ENCODE measurements at places on chromosomes 5 and 9.

DNA sequence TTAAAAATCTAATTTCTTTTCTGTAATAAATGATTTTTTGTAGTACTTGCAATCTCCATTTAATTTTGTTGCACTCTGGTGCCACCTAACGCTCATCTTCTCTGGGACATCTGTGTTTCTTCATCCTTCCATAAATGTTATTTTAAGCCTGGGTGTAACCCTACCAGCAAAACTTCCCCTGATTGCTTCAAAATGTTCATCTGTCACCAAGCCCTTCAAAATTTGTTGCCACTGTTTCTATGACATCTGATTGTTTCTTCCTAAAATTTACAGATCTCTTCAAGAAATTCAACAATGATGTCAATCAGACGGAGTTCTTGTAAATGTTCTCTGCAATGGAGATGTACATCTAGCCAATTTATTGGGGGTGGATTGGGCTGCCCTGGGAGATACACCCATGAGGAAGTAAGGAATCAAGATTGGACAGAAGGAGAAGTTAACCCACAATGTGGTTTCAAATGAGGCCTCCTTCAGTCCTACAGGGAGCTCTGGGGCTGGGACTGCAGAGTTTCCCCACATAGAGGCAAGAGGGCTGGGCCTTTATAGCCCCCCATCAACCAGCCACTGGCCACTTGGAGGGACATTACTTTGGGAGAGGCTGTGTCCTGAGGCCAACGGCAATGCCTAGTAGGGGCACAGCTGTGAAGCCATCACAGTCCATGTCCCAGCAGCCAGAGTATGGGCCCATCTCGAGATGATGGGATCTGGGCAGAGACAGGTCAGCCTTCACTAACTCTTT, 23.3 kb downstream of the MCTP1 start:
- no peak for DNase-seq

DNA sequence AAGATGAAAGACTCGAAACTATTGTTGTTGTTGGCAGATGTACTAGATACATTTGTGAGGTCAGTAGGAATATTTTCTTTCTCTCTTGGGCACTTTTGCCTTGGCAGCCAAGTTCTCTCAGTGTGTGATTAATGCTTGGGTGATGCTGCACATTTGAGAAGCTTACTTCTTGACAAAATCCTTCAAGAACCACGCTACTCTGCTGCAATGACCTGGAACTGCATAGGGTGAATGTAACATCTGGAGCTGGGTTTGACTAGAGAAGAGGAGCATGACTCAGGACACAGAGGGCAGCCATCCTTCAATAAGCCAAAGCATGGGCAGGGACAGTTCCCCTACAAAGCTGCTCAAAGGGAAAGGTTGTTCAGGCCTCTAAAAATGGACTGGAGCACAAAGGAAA, 75.5 kb upstream of the PUM3 start:
- DNase-seq: no peak

DNA sequence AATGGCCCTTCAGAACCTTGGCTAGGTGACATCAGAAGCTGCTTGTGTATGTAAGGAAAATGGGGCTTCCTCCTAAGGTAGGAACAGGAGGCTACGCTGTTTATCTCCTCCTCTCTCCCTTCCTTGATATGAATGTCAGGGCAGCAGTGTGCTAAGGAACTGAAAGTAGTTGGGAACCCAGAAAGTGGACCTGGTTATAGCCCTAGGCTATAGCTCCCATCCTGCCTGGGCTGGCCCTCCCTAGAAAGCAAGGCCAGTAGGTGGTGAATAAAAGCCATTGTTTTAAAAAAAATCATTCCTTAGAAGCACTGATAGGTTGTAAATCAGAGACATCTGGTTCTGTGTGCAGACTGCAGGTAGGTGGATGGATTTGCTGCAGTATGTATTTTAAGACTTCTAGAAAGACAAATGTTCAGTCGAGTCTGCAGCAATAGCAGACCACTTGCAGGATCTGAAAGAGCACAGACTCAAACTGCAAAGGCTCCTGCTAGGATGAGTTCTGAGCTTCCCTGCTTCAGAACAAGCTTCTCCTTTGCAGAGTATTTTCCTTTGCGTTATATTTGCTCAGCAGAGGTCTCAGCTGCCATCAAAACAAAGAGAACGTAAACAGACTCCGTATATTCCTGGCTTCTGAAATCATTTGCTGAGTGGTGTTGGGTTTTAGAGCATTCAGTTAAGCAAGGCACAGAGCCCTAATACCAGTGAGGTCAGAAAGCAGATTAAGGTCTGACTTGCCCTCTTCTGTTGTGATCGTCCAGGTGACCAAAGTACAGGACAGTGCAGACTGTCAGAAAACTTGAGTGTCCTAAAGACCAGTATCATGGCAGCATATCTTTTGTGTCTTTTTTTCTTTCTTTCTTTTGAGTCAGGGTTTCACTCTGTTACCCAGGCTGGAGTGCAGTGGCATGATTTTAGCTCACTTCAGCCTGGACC, 20.1 kb upstream of the CFAP157 start:
- no peak for DNase-seq

DNA sequence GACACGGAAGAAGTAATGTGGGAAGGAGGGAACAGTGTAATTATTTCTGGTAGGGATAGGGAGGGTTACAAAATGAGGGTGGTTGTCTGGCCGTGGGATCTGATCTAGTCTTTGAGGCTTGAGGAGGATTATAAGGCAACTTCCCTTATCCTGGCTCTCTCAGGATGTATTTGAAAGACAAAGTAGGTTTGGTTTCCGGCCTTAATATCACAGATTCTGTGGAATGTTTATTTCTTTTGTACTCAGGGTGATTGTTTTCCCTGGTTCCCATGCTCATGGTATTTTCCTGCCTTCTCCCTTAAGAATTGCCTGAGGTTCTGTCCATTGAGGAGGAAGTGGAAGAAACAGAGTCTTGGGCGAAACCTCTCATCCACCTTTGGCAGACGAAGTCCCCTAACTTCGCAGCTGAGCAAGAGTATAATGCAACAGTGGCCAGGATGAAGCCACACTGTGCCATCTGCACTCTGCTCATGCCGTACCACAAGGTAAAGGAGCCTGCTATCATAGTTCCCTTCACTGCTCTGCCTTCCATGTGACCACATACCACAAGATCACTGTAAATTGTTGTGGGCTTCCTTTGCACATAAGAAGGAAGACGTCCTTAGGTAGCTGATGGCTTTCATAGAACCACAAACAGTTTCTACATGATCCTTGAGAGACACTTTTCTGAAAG, 253.8 kb downstream of the KDM4C start:
- no peak for DNase-seq
